Natural killer cell treated with Interleukin-12 subunit alpha and Interleukin-12 subunit beta and Interleukin-15 and Interleukin-18, amount 100 ng/mL, for 72 hours (primary cell): ENCODE measurements at places on chromosomes 11 and 22.

- DNase-seq, result no peak
Measured at GRCh38 chr11:59658036-59658435, 10.8 kb downstream of the PATL1 start.

DNA sequence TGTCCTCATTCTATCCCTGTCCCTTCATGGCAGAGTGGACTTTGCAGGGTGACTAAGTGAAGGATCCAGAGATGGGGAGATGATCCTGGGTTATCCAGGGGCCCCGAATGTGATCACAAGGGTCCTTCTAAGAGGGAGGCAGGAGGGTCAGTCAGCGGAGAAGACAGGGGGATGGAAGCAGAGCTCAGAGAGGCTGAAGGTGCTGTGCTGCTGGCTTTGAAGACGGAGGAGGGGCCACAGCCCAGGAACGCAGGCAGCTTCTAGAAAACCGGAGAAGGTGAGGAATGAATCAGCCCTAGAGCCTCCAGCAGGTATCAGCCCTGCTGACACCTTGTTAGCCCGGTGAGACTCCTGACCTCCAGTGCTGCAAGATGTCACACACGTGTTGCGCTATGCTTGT is 63.7 kb downstream of the CDKN1C start:
- no peak for DNase-seq

- no peak for DNase-seq
Measured at GRCh38 chr11:2466869-2467694, 22.3 kb downstream of the KCNQ1 start.

GRCh38 chr11:100689141-100689540 is 2.1 kb downstream of the ARHGAP42 start:
- DNase-seq, result no peak

DNA sequence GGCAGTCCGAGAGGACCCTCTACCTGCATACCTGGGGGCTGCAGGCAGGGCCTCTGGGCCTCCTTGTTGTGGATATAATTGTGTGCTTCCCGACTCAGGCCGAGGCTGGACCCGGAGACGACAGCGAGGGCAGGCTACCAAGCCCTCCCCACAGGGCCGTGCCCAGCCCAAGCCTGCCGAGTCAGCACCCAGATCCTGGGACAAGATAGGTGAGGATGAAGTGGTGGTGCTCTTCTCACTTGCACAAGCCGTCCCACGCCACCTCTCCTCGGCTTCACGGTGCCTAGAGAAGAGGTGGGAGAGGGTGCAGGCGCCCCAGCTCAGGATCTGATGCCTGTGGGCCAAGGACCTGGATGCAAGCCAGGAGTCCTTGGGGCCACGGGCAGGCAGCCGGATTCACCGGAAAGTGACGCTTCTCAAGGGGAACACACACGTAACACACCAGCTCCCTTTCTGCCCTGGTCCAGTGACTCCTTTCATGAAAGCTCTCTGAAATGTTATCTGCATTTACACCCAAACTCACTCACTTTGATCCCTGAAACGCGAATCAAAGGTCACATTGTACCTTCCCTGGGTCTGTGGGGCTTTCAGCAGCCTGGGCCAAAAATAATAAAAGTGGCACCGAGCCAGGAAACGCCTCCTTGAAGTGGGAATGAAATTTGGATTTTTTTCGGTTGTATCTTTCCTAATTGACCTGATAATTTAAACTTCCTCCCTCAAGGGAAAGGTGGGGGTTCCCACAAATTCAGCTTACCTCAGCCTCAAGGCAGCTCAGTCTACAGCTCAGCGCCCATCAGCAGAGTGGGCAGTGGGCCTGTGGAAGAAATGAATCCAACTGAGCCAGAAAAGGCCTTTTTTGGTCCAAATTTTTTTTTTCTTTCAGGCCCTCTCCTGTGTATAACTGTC is 1.1 kb upstream of the GNB1L start:
- DNase-seq, result no peak

DNA sequence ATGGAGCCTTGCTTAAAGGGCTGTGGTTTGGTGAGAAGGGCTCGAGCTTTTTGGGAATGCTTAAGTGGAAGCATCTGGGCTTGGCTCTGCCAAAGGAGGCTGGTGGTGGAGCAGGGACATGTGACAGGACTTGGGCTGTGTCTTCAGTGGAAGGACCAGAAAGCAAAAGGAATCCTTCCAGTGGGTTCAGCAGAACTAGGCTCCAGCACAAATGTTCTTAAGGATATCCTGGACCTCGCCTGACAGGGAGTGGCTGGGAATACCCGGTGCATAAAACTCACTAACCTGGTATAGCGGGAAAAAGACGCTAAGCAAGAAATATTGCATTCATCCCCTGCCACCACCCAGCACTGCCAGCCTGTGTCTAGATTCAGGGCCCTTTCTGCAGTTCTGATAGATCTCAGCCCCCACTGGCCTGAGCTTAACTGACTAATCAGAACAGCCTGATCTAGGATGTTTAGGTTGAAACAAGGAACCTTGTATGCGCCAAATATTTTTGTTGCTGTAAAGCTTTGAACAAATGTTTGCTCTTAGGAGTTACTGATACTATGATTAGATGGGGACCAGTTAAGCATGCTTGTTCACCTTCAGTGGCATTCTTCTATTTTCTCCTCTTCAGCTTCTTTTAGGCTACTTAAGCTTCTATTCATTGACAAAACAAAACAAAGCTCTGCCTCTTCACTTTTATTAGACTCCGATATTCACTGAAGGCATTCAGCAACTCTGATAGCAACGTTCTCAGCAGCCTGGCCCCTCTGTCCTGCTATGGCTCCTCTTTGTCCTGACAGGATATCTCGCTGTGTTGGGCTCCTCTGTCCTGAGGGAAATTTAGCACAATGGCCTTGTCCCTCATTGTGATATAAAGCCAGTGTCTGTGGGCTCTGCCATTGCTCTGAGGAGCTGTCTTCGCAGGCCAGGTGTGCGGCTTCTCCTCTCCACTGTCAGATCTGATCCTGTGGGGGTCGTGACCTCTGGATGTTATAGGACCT is 25.0 kb downstream of the PPFIBP2 start:
- DNase-seq, result no peak

DNA sequence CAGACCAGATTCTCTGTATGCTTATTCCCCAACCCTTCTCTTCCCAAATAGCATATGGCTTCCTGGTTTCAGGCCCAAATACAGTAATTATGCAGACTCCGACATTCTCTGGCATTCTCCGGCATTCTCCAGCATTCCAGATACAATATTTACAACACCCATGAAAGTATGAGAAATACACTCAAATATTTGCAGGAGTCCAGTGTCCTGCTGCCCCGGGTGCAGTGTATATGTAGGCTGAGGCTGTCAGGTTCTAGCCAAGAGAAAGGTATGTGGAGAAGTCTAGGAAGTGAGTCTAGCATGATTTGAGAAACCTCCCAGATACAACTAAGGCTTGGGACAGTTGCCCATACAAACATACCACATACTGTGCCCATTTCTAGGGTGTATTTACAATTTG is 160.7 kb downstream of the SOX6 start:
- DNase-seq, result no peak
